Stimulated activated CD4-positive, alpha-beta T cell treated with anti-CD3 and anti-CD28 coated beads, TNF-alpha, amount 100 ng/mL, for 1 hour (primary cell): ENCODE measurements at places on chromosomes 6 and 20.

GRCh38 chr6:127880429-127880828, 20.4 kb downstream of the THEMIS start:
- DNase-seq = no peak

- no peak for DNase-seq
Observed at GRCh38 chr20:60224914-60225313, 266.7 kb downstream of the CDH26 start.

GRCh38 chr6:121190122-121190521, 144.2 kb downstream of the TBC1D32 start:
- DNase-seq = no peak

GRCh38 chr6:29035951-29036350, 9.0 kb downstream of the OR2W1 start:
- DNase-seq = no peak

DNA sequence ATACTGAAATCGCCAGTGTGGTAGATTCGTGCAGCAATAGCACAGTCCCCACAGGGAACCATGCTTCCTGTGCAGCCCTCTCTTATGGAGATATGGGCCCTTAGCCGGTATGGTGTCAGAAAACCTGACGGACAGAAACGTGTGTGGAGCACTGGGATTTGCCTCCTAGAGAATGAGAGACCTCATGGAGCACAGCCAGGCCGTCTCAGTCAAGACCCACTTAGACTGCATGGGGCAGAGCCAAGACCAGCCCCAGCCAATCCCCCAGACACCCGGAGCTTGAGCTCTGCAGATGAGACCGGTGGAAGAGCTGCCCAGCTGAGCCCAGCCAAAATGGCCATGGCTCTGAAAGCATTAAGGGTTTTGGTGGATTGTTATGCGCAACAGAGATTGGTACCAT, 163.7 kb downstream of the DLL1 start:
- no peak for DNase-seq

DNA sequence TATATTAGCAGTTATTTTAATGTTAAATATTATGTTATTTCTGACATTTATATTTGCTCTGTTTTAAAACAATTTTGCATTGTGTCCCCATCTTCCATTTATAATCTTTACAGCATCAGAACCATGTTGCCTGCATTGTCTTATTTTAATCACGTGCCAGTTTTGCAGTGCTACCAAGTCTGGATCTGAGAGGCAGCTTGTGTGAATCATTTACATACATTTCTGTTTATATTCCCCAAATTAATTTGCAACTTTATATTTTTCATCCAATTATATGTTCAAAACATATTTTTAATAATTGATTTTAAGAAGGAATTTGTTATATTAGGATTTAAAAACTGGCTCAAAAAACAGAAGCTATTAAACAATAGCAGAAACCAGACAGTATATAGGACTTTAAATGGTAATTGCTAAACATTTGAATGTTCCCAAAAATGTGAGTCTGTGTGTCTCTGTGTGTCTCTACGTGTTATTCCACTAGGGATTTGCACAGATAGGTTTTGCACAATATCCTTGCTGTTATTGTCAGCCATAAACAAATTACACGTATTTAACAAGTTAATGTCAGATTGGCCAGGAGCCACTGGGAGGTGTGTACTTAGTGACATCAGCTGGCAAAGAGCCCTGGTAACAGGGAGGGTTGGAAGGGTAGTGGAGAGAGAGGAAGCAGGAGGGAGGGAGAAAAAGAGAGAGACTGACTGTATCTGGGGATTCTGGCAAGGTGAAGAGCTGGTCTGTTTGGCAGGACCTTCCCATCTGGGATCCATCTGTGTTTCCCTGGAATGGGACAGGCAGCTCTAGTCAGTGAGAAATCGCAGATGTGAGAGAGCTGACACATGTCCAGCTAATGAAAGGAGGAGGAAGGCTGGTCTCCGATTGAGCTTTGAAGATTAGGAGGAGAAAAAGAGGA, 72.1 kb downstream of the CBFA2T2 start:
- no peak for DNase-seq

DNA sequence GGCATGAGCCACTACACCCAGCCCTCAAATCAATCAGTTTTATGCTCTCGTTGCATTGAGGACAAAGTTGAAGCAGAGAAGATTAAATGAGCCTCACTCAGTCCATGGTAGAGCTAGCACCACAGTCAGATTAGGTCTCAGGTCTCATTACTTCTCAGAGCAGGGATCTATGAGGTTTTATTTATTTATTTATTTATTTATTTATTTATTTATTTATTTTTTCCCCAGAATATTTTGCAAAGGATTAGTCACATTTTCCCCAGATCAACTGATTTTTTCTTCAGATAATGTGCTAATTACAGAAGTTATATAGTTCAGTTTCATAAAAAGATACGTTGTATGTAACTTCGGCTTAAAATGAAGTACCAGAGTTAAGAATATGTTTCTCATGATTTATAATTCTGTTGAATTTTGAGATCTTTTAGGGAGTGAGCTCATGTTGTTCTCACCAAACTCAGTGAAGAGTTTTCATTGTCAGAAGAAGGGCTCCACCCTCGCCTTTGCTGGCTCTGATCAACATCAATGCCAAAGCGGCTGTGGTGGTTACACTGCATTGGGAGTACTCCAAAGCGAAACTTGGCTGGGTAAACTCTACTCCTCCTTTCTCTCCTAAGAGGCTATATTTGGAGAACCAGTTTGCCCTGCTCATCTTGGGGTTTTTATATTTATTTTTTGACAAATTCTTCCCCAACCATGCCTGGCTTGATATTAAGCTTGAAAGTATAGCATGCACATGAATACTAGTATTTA, 12.9 kb upstream of the ID4 start:
- DNase-seq = no peak

DNA sequence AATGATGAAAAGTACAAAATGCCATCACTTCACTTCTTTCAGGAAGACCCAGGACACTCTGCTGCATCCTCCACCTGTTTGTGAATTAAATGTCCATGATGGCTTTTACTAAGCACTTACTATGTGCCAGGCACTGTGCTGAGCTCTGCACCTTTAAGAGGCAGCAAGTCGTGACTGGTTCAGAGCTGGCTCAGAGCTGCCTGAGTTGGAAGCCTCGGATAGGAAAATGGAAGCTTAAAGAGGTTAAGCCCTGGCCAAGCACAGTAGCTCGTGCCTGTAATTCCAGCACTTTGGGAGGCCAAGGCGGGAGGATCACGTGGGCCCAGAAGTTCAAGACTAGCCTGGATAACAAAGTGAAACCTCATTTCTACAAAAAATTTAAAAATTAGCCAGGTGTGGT, 95.6 kb downstream of the SNX5 start:
- no peak for DNase-seq

GRCh38 chr6:125587666-125588632, 161.5 kb upstream of the HEY2 start:
- no peak for DNase-seq

GRCh38 chr6:167236239-167236571, 54.9 kb upstream of the UNC93A start:
- DNase-seq = no peak

DNA sequence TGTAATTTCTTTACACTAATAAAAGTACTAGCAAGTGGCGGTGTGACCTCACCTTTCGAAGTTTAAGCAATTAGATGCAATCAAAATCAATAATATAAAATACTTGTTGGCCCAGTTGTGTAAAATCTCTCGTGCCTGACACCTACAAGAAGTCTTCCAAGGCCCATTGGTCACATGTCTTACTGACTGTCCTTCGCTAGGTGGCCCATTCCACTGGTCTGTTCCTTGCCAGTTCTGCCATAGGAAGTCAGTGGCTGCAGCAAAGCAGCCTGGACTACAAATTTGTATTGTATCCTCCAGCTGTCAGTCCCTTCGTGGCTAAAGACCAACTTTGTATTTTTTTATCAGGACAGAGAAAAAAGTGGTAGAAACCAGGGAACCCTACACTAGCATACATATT, 61.8 kb downstream of the CYB5R4 start:
- DNase-seq = no peak

- DNase-seq = no peak
Observed at GRCh38 chr6:11282245-11282644, 49.8 kb upstream of the NEDD9 start.

GRCh38 chr6:131568726-131569125, 4.3 kb upstream of the ARG1 start:
- no peak for DNase-seq

- no peak for DNase-seq
Observed at GRCh38 chr20:54014293-54014926, 56.0 kb downstream of the BCAS1 start.

- no peak for DNase-seq
Observed at GRCh38 chr6:36124881-36125280, 5.4 kb upstream of the MAPK13 start.

DNA sequence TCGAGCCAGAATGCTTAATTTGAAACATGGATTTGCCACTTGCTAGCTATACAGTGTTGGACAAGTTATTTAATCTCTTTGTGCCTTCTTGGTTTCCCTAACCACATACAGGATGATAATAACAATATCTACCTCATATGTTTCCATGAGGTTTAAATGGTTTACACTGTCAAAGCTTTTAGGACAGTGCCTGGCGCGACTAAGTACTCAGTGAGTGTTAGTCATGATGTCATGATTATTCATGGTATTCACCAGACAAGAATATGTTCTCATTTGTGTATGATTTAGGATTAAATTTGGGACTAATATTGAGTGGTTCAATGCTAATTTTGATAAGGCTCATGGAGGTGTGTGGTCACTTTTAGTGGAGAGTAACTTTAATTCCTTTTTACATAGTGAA, 167.4 kb downstream of the EYA4 start:
- DNase-seq = no peak

GRCh38 chr20:64025826-64026412, 10.1 kb upstream of the C20orf204 start:
- no peak for DNase-seq

DNA sequence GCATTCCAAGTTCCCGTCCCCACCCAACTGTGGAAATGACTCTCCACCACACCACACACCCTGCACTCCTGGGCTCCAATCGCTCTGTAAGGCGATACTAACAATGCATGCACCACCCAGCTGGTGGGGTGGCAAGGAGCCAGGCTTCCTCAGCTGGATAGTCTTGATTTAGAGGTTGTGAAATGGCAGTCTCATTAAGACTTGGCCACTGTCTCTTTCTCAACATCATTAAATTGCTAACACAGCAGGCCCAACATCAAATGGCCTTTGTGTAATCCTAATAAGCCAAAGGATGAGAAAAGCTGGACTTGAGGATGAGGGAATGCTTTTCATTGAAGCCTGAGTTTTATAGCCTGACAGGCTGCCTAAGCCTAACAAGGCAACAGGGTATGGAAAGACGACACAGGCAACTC, 223.7 kb downstream of the GMDS start:
- DNase-seq = no peak

GRCh38 chr6:146498309-146498708, 45.3 kb upstream of the RAB32 start:
- no peak for DNase-seq

DNA sequence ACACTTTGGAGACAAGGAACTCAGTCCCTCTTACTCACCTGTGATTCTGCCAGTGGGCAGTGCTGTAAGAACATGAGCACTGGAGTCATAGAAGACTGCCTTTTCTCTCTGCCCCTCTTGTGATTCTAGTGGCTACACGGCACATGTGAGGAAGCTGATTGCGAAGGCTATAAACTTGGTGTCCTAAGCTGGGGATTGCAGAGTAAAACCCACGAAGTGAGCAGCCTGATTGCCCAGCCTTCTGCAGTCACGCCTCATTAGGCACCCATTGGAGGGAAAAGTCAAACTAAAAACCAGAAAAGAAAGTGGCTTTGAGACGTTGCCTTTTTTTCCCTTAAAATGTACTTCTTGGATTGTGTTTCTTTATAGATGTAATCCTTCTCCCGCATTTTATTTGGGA, 748.4 kb upstream of the CHD6 start:
- DNase-seq = no peak

GRCh38 chr20:61186771-61187472, 65.1 kb upstream of the CDH4 start:
- no peak for DNase-seq

DNA sequence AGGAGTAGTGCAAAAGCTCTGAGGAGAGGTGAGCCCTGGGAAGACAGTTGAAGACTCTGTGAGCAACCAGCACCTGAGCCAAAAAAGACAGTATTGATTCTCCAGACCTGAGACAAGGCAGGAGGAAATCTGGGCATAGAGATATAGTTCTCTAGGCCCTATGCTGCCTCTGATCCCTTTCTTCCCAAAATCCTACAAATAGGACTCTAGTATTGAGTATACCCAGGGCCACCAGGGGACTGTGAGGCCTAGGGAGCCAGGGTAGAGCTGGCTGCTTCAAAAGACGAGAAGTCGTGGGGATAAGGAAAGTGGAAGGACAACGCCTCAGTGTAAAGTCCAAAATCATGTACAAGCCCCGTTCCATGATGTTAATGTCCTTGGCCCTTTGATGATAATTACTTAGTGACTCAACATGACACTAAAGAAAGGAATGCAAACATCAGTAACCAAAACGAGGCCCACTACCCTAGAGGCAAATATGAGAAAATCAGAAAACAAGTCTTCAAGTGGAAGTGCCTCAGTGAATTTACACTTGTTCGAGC, 197.3 kb upstream of the PROKR2 start:
- DNase-seq = no peak

DNA sequence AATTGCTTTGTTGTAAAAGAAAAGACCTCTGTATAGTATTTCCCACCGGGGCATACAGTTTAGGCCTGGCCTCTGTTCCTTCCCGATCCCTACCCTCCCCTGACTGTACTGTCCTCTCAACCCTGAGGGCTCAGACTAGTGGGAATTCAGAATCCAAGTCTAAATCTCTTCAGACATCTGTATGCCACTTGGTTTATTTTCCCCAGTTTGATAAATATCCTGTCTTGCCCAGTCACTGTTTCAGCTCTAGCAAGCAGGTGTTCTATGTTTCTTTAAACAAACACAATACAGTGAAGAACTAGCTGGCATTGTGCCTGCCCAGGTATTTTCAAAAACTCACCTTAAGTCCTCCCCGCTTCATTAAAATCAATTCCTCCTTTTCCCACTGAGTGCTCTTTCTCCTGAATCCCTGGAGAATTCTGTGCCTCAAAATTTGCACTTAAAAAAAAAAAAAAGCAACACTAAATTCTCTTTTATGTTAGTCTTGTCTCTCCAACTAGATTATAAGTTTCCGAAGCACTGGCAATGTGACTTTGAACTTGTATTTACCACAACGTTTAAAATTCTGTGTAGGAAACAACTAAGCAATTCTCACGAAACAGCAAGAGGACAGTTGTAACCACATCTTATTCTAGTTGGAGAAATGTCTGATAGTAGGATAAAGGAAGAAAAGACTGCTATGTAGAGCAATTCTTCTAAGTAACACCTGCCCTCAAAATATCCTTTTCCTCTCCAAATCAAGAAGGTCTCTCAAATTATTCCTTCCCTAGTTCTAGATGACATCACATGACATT, 112.0 kb upstream of the CARMIL1 start:
- DNase-seq = no peak
